ENCODE measurements at places on chromosomes 6 and 20.

DNA sequence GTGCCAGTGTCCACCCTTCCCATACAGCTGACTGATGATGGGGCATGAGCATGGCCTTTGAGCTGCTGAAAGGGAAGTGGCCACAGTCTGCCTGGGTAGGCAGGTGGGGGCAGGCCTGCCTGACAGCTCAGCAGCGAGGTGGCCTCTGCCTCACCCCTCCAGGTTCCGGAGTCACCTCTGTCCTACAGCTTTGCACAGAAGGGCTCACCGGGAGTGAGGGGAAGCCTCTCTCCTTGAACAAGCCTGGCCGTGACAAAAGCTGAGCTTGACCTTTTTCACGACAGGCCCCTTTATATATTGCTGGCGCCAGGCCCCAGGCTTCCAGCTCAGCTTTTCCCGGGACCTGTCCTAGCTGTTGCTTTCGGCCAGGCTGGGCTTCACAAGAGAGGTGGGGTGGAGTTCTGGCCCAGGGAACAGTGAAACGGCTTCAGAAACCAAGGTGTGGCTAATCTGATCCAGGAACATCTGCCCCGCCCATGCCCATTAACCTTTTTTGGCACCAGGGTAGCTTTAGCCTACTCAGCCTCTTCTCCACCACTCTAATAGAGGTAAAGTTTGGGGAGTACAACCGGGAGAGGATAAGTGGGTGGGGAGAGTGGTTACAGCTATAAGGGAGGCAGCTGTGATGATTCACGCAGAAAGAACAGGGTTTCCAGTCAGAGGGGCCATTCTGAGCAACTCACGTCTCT, 42.9 kb downstream of the C6orf132 start:
- DNase-seq, result no peak

- DNase-seq, result no peak
These were observed 12.5 kb downstream of the TRIM26 start for GRCh38 chr6:30200551-30201281.

DNA sequence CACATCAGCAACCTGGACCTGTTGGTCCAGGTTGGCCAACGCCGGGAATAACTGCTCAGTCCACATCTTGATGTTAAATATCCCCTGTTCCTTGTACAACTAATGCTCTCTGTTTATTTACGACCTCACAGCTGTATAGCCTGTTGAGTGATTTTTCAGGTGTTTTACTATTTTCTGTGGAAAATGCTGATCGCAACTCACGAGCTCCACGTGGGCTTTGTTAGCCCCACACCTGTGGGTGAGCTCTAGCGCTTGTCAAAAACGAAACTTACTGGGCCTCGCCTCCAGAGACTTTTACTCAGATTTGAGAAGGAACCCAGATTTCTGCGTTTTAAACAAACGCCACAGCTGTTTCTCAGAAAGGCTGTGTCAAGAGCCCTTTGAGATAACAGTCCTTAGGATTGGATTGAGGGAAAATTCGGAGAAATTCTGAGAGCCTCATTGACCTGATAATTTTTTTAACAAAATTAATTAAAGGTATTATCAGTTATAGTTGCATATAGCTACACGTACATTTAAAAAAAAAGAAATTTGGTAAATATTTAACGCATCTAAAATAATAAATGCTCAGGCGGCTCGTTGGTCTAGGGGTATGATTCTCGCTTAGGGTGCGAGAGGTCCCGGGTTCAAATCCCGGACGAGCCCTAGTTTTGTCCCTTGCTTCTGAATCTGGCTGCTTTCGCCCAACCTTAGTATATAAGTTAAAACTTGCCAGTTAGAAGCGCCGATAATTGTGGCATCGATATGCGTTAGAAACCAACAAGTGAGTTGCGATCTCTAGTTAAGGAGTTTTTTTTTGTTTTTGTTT, 16.7 kb downstream of the HMGN4 start:
- no peak for DNase-seq

- no peak for DNase-seq
These were observed 163.8 kb downstream of the HIVEP2 start for GRCh38 chr6:142781129-142781528.

GRCh38 chr6:167532410-167533288, 207.8 kb downstream of the TTLL2 start:
- DNase-seq, result no peak

GRCh38 chr20:1964659-1965405, 29.0 kb downstream of the PDYN start:
- DNase-seq, result no peak

DNA sequence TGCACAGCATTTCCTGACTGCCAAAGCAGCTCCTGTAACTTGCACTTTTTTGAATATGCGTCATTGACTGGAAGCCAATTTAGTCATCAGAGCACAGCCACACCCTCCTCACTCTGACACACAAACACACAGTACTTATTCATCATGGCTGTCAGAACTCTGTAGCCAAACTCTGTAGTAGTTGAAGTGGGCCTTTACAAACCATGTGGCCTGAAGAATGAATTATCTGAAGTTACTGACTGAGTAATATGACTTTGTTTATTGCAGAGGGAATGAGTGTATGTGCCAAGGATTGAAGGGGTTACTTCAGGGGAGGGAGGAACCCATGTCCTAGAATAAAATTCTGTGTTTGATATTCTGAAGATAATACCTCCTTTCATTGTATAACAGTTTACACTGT, 102.7 kb downstream of the FIG4 start:
- no peak for DNase-seq

- no peak for DNase-seq
These were observed 187.1 kb downstream of the BMP7 start for GRCh38 chr20:57079031-57080005.

DNA sequence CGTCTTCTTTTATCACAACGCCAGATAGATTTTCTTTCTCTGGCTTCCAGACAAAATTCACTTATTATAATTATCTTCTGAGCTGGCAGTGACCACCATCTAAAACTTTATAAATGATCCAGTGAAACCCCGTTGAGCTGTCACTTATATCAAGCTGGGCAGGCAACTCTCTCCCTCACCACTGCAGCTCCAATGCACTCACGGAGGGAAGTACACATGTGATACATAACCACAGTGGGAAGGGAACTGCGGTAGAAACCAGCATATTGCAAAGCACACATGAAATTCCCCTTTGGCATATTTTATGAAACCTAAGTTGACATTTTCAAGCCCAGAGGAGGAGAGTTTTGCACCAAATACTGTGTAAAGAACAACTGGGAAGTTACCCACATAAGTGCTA, 536.9 kb downstream of the HACE1 start:
- DNase-seq, result no peak

DNA sequence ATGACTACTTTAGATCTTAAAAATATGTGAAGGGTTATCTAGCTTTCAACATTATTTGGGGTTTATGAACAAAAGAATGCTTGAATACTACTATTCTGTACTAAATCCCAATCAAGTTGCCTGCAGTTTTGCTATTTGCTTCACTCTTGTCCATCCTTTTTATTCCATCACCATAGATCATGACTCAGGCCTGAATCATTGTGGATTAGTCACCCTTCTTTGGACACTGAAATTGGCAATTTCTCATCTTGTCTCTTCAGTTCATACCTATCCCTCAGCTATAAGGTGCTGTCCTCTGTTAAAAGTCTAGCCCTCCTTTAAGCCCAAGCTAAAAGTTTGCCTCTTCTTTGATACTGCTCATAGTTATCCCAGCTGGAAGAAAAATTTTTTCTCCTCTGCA, 199.1 kb downstream of the CENPW start:
- no peak for DNase-seq

DNA sequence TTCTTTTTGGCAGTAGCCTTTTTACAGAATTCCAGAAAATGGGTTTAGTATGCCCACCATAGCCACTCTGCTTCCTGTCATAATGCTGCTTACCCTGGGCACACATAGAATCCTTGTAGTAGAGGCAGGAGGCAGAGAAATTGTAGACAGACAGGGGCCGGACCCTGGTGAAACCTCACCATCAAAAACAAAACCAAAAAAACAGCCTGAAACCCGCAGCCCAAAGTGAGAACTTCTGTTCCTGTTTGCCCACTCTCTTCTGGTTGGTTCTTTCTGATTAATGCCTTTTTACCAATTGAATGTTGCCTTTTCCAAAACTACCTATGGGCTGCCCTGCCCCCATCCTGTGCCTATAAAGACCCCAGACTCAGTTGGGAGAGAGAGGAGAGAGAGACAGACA, 188.2 kb downstream of the CDKAL1 start:
- DNase-seq, result no peak

DNA sequence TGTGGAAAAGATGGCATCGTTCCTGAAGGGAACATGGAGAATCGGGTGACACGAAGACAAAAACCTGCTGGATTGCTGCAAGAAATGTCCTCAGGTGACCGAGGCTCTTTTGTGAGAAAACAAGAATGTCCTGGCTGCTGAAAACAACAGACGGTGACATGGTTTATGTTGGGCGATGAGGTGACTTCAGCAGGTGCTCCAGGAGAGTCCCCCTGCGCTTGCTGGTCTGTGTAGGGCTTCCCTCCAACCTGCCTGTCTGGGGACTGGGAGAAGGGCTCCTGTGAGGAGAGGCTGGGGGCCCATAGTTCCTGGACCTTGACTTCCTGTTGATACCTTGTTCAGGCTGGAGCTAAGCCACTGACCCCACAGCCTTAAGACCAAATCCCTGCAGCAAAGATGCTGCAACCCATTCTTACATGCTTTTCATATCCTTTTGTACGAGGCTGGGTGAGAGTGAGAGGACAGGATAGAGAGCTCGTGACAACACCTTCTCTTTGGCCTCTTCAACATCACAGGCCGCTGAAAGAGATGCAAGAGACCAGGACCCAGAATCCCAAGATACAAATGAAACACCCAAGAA, 134.8 kb downstream of the CD83 start:
- DNase-seq, result no peak

DNA sequence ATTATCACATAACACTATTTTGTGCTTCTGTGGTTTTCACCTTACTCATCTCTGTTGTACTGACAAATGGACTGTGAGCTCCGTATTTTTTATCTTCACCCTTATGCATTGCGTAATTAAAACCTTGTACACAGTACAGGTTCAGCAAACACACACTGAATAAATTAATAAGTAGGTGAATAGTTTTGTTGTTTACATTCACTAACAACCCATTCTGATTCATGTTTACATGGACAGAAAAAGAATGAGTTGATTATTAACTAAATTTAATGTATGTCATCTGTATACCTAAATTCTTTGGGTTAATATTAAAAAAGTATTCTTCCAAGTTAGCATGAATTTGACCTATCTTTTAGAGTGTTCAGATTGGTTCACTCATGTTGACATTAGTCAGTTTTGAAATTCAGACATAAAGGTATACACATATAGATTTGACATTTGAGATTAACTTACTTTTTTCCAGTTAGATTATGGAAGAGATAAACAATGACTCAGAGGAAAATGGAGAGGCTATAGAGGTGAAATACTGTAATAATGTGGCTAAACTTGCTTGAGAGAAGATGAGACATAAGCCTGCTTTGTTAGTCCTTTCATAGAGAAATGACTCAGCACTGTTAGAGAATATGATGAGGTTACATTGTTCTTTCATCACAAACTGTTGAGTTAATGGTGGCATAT, 541.7 kb upstream of the FLRT3 start:
- no peak for DNase-seq

GRCh38 chr6:140050101-140050995, 675.9 kb upstream of the CITED2 start:
- DNase-seq, result no peak

GRCh38 chr6:31969712-31970603, 2.0 kb downstream of the DXO start:
- DNase-seq, result no peak

DNA sequence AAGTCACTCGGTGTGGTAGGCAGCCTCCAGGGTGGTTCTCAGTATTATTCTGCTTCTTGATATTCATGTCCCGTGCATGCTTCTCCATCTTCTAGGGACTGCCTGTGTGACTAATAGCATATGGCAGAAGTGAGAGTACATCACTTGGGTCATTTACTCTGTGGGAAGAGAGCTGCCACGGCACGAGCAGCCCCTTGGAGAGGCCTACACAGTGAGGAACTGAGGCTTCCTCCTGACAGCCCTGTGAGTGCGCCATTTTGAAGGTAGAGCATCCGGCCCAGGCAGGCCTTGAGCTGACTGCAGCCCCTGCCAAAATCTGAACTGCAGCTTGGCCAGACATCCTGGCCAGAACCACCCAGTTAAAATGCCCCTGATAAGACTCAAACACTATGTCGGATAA, 17.3 kb upstream of the MCUR1 start:
- DNase-seq, result no peak

DNA sequence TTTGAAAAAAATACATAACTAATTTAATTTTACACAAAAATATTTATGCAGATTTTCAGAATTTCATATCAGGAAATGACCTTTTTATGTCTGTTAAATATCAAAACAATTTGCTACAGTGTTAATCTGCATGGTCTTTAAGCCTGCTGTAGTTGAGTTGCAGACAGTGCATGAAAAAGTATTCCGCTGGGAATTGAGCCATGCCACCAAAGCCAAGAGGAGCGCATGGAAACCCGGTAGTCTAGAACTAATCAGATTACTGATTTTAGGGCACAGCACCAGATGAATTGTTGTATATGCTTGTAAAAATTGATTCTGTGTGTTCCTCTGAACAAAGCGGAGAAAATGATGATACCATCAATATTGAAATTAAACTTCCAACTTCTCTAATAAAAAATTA, 34.3 kb upstream of the LAMP5 start:
- DNase-seq, result no peak

GRCh38 chr6:64155063-64155462, 519.5 kb downstream of the PHF3 start:
- DNase-seq, result no peak

- no peak for DNase-seq
These were observed 5.3 kb downstream of the RNF144B start for GRCh38 chr6:18392346-18392877.

GRCh38 chr6:167400482-167401138, 75.7 kb downstream of the TTLL2 start:
- DNase-seq, result no peak

DNA sequence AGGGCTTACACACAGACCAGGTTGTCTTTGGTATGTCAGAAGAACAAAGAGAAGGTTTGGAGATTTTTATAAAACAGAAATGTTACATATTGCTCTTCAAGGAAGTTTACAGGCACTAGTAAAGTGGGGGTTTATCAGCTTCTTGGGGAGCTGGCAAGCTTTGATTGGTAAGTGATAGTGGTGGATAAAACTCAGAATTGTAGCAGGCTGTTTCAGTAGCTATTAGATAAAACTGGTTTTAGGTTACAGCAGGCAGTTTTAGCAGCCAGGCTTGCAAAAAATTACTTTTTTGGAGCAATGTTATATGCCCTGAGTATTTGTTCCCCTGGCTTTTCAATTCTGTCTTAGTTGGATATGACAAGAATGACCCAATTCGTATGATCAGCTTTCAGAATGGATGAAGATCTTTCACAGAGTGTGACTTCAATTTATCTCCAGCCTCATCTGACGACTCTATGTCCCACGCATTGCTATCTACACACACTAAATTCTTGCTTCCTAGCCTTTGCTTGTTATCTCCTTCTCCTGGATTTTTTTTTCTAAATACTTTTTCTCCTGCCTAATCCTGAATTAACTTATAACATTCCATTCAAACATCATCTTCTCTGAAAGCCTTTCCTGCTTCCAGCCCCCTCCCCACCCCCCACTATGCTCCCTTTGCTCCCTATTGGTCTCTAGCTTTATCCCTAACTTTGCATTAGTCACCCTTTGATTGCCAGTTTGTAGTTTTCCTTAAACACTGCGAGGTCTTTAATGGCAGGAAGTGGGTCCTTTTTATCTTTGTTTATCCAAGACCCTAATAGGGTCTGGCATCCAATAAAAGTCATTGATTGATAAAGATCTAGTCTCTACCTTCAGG, 1.0 kb upstream of the TOMM34 start:
- no peak for DNase-seq

- DNase-seq, result no peak
These were observed 279.2 kb upstream of the CNR1 start for GRCh38 chr6:88445188-88445965.
